IPS DF 6.9 (cell line): ENCODE measurements at places on chromosomes 6 and 20.

GRCh38 chr6:116395647-116396046 lies 24.9 kb downstream of the DSE start:
- no peak for DNase-seq

DNA sequence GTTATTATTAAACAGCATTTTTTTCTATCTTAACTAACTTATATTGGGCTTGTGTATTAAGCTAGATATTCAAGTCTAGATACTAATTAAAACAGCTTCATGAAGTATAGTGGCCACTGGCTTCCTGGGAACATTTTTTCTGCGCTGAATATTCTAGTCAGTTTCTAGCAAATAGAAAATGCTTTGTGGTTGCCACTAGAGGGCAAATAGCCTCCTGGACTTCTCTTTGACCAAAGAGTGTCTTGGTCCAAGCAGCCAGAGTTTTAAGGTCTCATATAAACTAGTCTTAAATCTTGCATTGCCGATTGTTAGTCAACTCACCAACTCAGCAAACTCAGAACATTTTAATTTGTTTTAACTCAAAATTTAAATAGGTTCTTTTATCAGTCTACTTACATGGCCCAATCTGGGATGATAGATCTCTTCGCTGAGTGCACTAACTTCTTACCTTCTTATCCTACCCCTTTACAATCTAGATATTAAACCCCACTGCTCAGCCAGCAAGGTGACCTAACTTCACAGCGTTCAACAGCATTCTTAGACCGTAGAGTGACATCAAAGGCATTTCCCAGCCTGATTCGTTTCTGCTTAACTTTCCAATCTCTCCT lies 24.6 kb upstream of the ID4 start:
- no peak for DNase-seq

GRCh38 chr6:170033666-170034065 lies 257.2 kb downstream of the DLL1 start:
- DNase-seq = no peak

- DNase-seq = no peak
Measured at GRCh38 chr20:62120990-62121775, 1.1 kb upstream of the LSM14B start.

GRCh38 chr6:37362101-37362828 lies 8.5 kb downstream of the RNF8 start:
- no peak for DNase-seq

- DNase-seq = no peak
Measured at GRCh38 chr6:47674673-47675072, 23.7 kb upstream of the ADGRF4 start.

- DNase-seq = no peak
Measured at GRCh38 chr20:3729811-3730540, 2.5 kb upstream of the HSPA12B start.

DNA sequence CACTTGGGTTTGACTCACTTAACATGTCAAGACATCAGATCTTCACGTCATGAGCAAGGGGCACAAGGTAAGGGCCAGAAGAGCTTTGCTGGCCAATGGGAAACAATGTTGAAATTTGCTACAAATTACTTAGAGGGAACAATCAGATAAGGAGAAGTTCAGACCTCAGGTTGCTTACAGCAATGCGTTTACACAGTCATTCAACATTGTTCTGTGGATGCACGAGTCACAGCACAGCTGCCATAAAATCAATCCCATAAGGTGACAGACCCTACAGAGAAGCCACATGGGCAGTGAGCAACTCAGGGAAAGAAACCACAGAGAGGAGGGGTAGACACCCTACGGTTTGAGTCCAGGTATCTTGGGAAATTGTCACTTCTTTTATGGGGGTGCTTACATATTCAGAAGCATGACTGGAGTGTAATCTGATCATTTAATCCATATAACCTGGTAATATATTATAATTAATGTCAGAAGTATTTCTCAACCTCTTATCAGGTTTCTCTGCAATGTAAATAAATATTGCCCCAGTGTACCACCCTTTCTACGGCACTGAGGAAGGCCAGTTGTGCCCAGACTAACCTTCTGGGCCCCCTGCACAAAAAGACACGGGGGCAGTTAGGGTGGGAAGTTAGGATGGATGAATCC lies 2.3 kb upstream of the SLC22A2 start:
- no peak for DNase-seq

GRCh38 chr20:43727980-43728590 lies 1.3 kb upstream of the GTSF1L start:
- no peak for DNase-seq

- DNase-seq = no peak
Measured at GRCh38 chr6:14286144-14286543, 168.6 kb downstream of the CD83 start.

DNA sequence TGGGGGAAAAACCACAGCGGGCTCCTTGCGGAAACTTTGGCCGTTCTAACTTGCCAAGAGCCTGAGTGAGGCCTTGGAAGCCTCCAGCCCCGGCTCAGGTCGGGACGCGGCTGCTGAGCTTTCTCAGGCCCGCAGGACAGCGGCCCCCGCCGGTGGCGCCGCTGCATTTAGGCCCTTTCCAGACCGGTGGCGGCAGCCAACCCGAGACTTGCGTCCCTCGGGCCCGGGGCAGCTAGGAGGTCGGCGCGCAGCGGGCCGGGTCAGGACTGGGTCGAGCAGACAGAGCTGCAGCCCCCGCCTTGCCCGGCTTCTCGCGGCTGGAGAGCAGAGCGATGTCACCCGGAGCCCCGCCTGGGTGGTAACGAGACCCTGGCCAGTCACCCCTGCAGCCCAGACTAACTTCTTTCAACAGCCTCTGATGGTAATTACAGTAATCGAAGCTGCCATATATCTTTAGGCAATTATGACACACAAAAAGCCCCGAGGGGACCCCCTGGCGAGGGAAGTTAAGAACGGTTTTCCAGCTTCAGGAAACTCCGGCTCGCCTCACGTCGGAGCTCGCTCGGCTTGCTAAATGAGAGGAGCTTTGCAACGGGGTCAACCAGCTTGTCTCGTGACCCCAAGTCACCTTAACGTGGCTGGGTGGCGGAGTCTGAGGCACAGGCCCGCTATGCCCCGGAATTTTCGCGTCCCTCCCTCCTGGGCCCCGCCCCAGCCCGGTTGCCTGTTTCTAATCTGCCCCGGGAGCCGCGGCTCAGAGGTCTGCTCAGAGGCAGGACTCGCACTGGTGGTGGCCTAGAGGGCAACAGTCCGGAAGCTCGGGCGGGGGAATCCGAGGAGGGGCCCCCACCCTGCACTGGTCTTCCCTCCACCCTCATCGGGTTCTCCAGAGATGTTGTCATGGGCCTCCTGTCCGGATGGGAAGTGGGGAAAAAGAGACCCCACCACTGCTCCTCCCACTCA lies 3.0 kb downstream of the NR2E1 start:
- DNase-seq = no peak

DNA sequence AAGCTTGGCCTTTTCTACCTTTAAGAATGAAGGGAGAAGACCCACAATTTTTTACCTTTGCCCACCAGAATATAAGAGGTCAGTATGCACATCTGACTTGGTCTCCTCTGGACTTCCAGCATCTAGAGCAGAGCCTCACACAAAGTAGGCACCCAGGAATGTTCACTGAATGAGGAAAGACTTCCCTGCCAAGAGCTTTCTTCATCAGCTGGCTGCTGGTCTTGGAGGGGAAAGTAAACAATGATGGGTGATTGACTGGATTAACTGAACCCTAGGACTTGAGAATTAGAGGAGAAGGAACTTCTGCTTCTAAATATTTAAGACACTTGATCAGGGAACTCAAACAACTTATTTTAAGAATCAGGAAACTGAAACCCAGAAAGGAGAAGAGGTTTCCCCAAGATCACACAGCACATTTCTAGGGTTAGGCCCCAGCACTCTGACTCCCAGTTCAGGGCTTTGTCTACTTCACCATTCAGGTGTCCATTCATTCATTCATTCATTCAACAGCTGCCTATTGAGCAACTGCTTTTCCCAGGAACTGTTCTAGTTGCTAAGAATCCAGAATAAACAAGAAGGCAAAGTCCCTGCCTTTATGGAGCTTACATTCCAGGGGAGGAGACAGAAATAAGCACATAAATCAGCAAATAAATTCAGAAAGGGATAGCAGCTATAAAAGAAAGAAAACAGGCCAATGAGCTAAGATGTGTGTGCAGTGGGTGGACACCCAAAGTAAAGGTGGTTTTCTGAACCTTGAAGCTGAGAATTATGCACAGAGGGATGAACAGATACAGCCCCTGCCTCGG lies 216.9 kb upstream of the LRFN2 start:
- DNase-seq = no peak

- DNase-seq = no peak
Measured at GRCh38 chr6:125859727-125860126, 69.0 kb downstream of the NCOA7 start.

DNA sequence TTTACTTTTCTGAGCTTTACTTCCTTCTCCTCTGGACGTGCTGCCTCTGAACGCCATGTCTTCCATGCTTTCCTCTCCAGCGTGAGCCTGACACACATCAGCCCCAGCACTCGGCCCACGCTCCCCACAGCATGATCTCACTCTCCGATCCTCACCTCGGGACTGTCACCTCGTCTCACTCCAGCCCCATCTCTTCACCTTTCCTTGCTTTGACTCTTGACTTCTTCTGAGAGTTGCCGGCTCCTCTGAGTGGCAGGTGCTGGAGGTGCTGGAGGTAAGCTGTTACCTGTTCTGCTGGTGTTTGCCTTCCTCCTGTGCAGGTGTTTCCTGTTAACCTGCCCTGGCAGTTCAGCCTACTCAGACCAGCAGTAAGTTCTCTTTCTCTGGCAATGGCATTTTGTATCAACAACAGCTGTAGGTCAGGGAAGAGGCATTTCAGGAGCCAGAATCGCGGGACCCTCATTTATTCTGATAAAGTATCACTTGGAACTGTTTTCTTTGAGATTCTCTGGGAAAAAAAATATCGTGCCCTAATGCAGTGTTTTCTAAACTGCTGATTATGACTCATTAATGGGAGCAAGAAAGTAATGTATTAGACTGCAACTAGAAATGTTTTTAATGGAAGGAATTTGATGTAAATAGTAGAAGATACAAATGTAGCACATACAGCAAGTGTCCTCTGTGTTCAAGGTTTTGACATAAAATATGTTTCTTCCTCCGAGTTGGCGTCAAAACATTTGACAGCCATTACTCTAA lies 106.5 kb downstream of the ARID1B start:
- DNase-seq = no peak

- DNase-seq = no peak
Measured at GRCh38 chr6:85115876-85116275, 334.0 kb upstream of the NT5E start.
